HFFc6 (cell line): ENCODE measurements at places on chromosomes 2 and 18. TPM values are rescaled to one million over a fixed set of nuclear protein-coding genes. Genes with fewer than 3 reads are reported as not detected.
A peak's percentile ranks its signal among the peaks of the same experiment; 100 is the strongest.

Gene ANKRD39
- total RNA-seq, result 15.6 to 16.3 TPM (median 15.6 TPM) in 3 replicates

Gene ABCB11
- total RNA-seq, result not detected in 3 replicates

Gene FBXO15
- 0.71 and 0.97 TPM in 2 replicates for total RNA-seq

Gene CENPA
- 7.3 to 19.8 TPM (median 13.4 TPM) in 3 replicates for total RNA-seq

GRCh38 chr2:109601783-109602182, 12.0 kb downstream of the SEPTIN10 start:
- DNase-seq, result no peak

DNA sequence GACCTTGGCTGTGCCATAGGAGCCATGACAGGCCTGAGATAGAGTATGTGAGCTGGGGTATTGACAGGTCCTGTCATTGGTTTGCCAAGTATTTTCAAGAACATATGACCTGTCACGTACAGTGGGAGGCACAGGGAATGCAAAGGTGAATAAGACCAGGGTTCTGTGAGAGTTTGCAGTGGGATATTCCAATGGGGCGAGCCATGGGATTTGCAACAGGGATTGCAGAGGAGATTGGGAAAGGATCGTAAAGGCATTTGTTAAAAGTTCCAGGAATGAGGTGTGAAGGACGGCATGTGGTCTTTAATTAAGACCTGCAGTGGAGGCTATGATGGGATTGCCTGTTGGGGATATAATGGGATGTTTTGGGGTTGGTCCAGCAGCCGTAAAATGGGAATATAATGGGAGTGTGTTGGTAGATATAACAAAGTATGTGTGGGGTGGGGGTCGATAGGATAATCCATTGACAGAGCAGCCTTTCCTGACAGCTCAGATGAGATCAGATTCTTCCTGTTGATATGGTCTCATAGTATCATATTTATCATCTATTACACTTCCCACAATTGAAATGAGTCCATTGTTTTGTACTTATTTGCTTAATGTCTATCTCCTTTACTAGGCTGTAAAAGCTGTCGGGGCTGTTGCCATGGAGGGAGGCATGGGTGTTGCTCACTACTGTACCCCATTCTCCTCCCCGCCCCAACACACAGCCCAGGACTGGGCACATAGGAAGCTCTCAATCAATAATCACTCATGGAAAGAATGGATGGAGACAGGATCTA, 38.1 kb downstream of the PKDCC start:
- no peak for DNase-seq

GRCh38 chr2:15881676-15882075, 58.7 kb upstream of the MYCN start:
- DNase-seq, result no peak

DNA sequence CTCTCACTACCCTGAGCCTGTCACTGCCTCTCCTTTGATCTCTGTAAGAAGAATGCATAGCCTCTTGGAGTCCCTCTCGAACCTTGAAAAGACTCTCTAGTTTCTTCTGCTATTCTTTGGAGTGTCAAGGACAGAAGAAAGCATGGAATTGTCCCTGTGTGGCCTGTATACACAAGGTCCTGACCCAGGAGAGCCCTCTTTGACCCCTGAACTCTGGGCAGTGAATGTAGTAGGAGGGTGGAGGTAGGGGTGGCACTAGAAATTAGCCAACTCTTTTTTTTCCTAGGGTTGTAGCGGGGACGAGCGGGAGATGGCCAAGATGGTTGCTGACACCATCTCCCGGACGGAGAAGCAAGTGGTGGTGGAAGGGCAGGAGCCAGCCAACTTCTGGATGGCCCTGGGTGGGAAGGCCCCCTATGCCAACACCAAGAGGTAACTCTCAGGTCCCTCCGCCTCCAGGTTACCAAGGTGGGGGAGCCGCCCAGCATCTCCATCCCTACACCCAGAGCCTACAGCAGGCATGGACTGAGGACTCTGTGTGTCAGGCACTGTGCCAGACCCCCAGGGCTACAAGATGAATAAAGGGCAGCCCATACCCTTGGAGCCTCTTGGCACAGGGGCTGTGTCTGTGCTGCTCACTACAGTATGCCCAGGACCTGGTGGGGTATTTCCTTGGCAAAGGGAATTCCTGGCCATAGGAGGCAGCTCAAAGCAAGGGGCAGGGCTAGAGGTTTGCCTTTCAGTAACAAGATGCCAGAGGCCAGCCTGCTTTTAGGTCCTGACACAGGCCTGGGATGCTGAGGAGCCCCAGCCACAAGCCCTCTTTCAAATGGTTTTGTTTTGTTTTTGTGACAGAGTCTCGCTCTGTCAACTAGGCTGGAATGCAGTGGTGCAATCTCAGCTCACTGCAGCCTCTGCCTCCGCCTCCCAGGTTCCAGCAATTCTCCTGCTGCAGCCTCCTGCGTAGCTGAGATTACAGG, 16.4 kb downstream of the VIL1 start:
- DNase-seq, result no peak

DNA sequence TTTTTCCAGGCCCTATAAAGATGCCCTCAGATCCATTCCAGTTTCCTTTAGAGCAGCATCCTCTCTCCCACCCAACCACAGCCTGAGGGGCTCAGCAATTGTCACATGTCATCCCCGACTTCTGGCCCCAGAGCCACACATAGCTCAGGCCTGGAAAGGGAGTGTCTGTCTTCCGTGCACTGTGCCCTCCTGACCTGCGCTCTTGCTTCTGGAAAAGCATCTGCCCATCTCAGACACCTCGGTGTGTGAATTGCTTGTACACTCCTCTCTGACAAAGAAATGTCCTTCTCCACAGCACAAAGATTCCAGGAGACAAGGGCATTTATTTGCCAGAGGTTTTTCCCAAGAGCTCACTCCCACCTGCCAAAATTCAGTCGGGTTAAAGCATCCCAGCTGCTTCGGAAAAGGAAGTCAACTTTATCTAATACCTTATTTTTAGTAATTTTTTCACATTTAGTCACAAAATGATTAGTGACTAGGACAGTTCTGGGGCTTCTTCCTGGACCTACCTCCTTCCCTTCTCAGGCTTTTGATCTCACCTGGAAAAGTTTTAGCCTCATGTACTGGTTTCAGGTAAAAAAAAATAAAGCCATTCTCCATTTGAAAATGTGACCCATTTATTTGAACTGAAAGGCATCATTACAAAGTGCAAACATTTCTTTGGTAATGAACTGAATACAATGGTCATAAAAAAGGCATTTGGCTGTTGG, 112.9 kb downstream of the PXDN start:
- no peak for DNase-seq

DNA sequence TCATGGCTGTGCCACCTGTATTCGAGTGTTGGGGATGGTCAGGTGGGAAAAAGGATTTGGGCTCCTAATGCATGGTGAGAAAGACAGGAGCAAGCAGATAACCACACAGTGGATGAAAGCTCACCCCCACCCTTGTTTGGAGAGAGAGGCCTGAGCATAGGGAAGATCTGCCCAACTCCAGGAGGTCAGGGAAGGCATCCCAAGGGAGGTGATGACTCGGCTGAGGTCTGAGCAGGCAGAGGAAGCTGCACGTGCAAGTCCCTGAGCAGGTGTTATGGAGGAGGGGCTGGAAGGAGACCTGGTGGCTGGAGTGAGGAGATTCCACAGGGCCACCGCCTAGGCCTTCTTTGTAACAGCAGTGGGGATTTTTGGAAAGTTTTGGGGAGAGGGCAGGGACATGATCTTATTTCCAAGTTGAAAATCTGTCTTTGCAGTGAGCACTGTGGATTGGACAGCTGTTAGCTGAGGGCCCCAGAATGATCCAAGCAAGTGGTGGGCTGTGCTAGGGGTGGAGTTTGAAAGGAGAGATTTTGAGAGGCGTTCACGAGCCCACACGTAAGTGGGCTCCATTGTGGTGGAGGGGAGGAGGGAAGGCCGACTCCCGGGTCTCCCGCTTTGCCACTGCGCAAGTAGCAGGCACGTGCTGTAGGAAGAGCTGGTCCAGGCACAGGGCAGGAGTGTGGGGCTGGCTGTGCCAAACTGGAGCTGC, 228.5 kb downstream of the GLI2 start:
- DNase-seq, result no peak

DNA sequence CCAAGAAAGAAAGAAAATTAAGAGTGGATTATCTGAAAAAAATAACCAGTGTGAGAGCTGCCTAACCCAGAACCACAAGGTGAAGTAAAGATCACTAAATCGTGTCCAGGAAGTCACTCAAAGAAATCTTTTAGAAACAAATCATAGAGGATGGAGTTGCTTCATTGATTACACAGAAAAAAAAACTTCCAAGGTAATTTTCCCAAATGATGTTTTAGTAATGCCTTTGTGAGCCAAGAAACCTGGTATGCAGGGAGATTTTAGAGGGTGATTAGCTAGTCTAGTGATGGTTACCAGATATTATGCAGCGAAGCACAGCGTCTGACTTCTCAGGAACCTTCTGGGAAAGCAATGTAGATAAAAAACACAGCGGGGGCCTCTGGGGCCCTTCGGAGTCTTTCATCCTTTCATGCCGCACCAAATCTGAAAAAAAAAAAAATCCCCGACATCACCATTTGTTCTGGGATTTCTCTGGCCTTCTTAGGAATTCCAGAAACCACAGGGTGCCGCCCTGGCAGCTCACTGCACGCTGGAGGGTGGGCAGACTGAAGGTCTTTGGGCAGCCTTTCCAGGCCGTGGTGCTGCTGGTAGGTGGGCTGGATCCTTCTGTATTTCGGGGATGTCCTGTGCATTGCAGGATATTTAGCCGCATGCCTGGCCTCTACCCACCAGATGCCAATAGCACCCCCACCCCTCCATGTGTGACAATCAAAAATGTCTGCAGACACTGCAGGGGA, 17.3 kb downstream of the ALPK2 start:
- peak; percentile 25 for DNase-seq

DNA sequence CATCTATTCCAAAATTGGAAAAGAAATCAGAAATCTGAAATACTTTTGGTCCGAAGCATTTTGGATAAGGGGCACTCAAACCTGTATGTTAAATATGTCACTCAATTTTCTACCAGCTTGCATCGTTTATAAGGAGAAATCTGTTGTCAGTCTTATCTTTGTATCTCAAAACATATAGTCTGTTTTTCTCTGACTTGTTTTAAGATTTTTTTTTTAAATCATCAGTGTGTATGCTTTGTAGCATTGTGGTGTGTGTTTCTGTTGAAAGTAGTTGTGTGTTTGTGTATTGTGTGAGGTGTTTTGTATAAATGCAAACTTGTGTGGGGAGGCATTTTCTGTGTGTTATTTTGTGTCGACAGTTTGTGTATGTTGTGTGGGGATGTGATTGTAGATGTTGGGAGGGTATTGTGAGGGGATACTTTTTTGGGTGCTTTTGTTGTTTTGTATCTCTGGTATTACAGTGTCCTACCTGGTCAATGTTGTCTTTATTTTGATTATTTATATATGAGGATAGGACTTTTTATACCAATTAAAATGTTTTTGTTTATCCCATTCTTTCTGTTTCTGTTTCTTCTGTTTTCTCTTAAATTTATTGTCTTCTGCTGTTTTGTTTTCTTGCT, 30.9 kb downstream of the SMCHD1 start:
- no peak for DNase-seq

DNA sequence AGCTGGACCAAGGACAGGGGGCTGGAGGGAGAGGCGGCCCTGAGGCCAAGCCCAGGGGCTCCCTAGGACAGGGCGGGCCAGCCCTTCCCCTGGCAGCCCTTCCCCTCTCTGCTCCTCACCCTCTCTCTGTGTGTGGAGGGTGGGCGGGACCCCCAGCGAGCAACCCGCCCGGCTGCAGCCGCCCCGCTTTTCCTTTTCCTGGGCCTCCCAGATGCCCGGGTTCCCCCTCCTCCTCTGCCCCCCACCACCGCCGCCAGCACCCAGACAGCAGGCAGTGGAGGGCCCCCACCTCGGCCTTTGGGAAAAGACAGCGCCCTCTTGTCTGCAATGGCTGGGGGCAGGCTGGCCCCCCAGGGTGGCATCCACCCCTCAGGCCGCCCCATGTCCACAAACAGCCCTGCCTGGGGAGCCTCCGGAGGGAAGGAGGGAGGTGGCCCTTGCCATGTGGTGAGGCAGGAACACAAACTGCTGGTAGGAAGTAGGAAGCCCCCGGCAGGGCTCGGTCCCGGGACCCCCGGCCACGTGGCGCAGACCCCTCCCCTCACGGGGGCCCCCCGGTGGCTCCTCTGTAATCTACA, 135.1 kb upstream of the CTDP1 start:
- DNase-seq, result no peak

DNA sequence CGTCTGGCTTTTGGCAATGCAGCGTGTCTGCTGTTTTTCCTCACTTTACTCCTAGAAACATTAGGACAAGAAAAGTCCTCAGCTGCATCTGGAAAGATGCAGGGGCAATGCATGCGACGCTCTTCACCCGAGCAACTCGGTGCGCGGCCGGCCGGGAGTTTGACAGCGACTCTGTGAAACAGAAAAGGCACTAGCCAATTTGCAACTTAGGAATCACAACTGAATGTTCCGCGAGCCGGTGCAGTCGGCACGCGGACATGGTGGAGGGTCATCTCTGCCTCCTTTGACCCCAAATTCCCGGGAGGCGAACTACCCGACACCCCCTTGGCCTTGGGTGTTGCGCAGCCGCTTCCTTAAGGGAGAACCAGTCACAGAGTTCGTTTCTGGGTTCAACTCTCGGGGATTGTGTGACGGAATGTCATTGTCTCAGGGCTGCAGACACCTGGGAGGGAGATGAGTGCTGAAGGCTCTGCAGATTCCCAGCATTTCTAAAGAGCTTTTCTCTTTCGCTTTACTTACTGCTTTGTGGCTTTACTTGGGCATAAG, 9.8 kb downstream of the NR4A2 start:
- DNase-seq, result no peak

DNA sequence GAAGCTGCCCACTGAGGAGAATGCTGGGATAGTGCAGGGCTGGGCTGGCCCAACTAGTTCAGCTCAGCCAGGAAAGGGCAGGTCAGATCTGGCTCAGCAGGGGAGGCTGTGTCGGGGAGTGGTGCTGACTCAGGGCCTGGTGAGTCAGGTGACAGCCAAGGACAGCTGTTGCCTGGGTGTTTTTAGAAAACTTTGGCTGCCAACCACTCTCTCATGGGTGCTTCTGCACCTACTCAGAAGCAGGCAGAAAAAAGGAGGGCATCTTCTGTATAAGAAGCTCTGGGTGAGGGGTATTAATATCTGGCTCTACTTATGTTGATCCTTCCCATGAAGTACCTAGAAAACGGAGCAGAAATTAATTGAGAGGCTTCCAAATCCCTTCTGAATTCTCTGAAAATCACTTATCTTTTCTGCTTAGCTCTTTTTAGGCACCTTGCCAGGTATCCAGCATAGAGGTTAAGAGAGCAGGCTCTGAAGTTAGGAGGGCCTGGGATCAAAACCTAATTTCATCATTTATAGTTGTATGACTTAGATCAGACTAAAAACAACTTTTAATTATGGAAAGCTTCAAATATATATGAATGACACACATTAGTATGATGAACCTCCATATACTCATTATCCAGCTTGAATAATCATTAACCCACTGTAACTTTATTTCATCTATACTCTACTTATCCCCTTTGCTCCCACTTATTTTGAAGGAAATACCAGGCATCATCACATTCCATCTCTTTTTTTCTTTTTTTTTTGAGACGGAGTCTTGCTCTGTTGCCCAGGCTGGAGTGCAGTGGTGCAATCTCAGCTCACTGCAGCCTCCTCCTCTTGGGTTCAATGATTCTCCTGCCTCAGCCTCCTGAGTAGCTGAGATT, 15.5 kb upstream of the RAB10 start:
- peak; percentile 91 for DNase-seq
